ENCODE measurements at places on chromosomes 13 and 19.

GRCh38 chr13:108785844-108786243 is 156.4 kb downstream of the MYO16 start:
- no peak for DNase-seq

DNA sequence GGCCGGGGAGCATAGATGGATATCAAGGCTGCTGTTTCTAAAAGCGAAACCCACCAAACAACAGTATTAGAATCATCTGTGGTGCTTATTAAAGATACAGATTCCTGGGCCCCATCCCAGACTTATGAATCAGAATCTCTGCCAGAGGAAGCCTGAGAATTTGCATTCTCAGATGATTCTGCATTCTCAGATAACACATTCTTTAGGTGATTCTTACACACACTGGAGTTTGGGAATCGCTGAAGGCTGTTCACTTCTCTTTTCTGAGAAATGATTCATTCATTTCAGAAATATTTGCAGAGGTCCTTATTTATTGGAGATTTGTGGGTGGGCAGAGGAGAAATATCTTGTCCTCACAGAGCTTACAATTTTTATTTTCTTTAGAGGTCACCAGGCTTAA is 24.4 kb downstream of the ALOX5AP start:
- DNase-seq, result no peak

DNA sequence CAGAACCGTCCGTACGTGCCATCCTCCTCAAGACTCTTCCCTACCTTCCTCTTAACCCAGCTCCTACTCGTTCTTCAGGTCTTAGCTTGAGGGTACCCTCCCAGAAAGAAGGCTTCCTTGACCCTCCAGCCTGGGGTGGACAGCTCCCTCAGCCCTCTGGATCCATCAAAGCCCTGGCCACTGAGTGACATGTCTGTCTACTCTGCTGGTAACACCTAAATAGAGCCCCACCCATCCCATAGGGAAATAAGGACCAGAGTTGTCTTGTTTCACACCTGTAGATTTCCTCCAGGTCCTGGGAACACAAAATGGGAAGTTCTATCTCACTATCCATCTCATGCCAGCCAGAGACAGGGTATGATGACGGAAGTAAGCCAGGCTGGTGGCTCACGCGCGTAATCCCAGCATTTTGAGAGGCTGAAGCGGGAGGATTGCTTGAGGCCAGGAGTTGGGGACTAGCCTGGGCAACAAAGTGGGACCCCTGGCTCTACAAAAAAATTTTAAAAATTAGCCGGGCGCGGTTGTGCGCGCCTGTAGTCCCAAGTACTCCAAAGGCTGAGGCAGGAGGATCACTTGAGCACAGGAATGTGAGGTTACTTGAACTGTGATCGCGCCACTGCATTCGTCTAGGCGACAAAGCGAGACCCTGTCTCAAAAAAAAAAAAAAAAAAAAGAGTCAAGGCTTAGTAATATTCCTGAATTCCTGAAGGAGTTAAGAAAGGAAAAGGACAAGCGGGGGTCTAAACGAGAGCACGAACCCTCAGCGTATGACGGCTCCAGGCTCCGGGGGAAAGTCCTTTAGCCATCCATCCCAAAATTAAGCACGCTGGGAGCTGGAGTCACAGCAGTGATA is 566 bp upstream of the CCDC97 start:
- peak; percentile 39 for DNase-seq

GRCh38 chr19:15421136-15421695 is 2.4 kb upstream of the AKAP8L start:
- DNase-seq, result no peak

DNA sequence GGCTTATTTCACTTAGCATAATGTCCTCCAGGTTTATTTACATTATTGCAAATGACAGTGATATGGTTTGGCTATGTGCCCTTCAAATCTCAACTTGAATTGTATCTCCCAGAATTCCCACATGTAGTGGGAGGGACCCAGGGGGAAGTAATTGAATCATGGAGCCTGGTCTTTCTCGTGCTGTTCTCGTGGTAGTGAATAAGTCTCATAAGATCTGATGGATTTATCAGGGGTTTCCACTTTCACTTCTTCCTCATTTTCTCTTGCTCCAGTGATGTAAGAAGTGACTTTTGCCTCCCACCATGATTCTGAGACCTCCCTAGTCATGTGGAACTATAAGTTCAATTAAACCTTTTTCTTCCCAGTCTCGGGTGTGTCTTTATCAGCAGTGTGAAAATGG is 109.6 kb downstream of the VWA8 start:
- no peak for DNase-seq

DNA sequence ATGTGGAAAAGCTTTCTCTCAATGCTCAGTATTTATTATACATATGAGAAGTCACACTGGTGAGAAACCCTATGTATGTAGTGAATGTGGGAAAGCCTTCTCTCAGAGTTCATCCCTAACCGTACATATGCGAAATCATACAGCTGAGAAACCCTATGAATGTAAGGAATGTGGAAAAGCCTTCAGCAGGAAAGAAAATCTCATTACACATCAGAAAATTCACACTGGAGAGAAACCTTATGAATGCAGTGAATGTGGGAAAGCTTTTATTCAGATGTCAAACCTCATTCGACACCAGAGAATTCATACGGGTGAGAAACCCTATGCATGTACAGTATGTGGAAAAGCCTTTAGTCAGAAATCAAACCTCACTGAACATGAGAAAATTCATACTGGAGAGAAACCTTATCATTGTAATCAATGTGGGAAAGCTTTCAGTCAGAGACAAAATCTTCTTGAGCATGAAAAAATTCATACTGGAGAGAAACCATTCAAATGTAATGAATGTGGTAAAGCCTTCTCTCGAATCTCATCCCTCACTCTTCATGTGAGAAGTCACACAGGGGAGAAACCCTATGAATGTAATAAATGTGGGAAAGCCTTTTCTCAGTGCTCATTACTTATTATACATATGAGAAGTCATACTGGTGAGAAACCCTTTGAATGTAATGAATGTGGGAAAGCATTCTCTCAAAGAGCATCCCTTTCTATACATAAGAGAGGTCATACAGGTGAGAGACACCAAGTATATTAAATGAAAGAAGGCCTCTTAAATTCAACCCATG is 34.4 kb downstream of the ZNF568 start:
- no peak for DNase-seq

GRCh38 chr19:6802336-6803035 is 30.0 kb downstream of the VAV1 start:
- peak; percentile 83 for DNase-seq

GRCh38 chr13:36362251-36362650 is 16.1 kb upstream of the SPART start:
- DNase-seq, result no peak

GRCh38 chr13:110872768-110873638 is 41.9 kb downstream of the ANKRD10 start:
- DNase-seq, result no peak

DNA sequence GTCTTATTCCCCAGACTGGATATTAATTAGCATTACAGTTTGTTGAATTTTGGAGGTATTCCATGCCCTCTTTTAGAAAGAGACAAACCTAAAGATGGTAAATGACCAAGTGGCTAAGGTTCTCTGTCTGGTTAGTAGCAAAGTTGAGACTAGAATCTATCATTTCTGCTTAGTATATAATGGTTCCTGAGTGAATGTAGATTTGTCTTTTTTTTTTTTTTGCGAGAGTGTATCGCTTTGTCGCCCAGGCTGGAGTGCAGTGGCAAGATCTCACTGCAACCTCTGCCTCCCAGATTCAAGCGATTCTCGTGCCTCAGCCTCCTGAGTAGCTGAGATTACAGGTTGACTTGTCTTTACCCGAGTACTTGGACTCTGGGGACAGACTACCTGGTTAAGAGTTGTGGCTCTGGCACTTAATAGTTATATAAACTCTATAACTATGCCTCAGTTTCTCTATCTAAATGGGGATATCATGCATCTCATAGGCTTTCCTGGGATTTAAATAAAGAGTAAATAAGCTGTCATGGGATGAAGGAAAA is 2.7 kb downstream of the NAA16 start:
- DNase-seq, result no peak

DNA sequence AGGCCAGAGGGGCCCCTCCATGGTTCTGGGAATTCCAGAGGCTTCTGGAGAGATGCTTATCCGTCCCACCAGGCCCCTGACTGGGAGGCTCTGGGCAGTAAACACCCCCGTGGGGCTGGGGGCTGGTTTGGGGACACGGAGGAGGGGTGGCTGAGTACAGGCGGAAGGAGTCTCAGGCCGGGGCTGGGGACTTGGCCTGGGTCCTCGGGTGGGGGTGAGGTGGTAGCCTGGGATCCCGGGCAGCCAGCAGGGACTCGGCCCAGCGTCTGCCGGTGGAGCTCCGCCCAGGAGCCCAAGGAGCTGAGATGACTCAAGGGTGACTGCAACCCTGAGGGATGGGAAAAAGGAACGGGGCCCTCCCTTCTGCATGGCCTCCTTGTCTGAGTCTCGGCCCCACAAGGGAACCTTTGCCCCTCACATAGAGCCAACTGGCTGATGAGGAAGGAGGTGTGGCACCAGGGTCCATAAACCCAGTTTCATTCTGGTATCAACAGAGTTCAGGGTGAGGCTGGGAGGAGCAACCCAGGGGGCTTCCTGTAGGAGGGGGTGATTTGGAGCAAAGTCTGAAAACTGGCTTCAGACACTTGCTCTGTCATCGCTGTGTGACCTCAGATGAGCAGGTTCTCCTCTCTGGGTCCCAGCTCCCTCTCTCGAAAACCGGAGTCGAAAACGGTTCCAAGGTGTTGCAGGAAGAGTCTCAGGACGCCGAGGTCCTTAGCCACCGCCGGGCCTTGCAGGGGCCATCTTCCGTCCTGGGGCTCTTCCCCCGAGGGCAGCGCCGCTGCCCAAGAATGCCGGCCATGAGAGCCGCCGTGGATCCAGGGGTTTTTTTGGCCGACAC is 809 bp downstream of the MISP start:
- DNase-seq, result no peak

GRCh38 chr13:99124794-99125316 is 75.8 kb upstream of the UBAC2 start:
- peak; percentile 49 for DNase-seq

DNA sequence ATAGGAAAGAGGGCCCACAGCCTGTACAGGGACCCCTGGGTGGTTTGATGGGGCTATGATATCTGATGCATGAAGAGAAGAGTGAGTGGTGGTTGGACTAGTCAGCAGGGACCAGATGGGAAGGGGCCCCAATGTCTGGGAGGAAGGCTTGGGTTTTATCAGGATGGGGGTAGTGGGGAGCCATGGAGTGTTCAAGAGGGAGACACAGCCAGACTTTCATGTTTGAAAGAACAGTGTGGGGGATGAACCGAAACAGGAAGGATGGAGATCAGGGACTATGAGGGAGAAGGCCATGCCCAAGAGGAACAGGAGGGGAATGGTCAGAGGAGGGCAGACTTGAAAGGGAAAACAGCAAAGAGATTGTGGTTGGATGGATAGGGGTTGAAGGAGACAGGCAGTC is 63.1 kb downstream of the UNC13A start:
- DNase-seq, result no peak

DNA sequence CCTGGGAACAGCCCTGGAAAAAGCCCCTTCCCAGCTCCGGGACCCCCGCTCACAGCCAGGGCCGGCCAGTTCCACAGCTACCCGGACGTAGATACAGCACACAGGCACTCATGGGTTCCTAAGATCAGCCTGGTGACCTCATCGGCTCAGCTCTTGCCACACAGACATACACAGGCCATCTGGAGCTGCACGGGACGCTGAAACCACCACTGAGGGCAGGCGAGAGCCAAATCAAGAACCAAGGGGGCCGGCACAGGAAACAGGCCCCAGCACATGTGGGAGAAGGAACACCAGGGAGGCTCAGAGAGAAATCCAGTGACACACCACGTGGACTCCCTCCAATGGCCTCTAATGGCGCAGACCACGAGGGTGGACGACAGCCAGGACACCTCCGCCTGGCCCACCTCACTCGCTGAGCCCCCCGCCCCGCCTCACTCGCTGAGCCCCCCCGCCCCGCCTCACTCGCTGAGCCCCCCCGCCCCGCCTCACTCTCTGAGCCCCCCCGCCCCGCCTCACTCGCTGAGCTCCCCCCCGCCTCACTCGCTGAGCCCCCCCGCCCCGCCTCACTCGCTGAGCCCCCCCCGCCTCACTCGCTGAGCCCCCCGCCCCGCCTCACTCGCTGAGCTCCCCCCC is 69.7 kb upstream of the C13orf46 start:
- DNase-seq, result peak; percentile 91

DNA sequence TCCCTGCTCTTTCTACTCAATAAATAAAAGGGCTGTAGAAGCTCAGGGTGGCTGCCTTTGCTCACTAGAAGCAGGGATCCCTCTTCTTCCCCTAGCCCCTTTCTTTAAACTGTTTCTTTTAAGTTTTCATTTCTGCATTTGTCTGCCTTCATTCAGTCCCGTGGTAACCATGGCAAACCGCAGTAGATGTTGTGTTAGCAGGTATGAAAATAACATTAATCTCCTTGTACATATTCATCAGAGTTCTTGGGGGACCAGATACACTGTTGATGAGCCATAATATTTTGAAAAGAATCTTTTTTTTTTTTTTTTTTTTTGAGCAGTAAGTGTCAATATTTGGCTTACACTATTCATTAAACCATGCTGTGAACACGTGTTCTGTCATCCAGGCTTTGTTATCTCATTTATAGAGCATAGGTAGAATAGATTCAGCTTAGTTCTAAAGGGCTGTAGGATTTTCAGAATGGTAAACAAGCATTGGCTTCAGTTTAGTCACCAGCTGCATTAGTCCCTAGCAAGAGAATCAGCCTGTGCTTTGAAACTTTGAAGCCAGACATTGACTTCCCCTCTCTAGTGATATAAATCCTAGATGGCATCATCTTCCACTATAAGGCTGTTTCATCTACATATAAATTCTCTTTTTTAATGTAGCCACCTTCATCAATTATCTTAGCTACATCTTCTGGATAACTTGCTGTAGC is 59.4 kb upstream of the SPRY2 start:
- no peak for DNase-seq

GRCh38 chr13:73223372-73223781 is 164.6 kb downstream of the KLF5 start:
- DNase-seq, result no peak

GRCh38 chr13:97660594-97661260 is 226.8 kb downstream of the RAP2A start:
- DNase-seq, result no peak

- no peak for DNase-seq
Measured at GRCh38 chr19:29086182-29086581, 126.8 kb downstream of the UQCRFS1 start.

DNA sequence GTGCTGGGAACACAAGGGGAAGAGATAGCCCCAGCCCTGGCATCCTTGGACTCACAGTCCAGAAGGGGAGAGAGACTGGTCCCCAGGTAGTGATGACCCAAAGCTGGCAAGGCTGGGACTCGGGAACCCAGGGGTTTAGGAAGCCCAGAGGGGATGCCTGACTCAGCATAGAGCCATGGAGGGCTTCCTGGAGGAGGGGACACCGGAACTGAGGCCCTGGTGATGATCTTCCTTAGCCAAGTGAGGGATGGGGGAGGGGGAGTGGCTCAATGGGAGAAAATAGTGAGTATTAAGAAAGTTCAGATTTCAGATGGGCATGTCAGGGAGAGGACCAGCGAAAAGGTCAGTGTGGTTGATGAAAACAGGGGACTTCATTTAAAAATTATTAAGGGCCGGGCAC is 26.8 kb downstream of the EXOC3L2 start:
- no peak for DNase-seq

DNA sequence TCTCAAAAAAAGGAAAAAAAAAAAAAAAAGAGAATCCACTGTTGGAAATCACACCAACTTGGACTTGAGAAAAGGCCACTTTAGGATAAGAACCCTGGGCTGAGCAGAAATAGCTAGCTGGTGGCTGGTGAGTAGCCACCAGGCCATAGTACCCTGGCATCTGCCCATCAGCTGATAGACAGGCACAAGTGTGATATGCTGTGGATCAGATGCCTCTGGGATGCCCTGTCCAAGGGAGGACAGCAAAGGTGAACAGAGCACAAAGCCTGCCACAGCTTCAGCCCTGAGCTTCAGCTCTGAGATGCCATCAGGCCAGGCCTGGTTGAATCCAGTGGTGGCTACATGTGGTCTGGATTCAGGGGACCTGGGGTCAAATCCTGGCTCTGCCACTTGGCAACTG is 8.7 kb downstream of the SIRT2 start:
- no peak for DNase-seq

All from HL-60 (cell line).